ENCODE measurements at places on chromosomes 1 and 21.

- DNase-seq: no peak
Measured at GRCh38 chr1:190484045-190484444, 6.4 kb upstream of the BRINP3 start.

DNA sequence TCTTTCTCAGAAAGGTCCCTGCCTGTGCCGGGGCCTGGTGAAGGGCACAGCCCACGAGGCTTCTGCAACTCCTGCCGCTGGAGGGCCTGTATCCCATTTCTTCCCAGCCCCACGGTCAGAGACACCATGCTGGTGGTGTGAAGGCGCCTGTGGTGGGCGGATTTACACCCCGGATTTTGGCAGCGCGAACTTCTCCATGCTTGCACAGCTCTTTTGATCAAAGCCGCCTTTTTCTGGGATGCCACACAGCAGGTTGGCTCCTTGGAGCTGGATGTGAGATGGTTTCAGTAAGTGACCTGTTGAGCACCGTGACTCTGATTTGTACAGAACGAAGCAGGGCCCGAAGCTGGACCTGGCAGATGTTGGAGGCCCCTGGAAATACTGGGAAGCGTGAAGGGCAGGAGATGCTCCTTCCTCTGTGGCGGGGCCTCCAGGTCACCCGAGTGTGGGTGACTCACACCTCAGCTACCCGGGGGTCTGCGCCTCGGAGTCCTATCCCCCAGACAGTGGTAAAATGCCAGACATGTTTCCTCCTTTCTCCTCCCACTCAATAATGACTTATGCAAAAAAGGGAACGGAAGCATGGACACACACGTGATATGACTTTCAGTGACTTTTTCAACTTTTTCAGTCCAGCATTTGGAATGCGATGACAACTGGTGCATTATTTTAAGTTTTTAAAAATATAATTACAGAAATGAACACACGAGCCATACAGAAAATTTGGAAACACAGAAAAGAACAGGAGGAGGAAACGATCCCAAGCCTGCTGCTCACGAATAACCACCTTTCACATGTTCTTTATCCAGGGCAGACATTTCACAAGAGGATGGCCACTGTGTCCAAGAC, 9.0 kb downstream of the UMODL1 start:
- no peak for DNase-seq

DNA sequence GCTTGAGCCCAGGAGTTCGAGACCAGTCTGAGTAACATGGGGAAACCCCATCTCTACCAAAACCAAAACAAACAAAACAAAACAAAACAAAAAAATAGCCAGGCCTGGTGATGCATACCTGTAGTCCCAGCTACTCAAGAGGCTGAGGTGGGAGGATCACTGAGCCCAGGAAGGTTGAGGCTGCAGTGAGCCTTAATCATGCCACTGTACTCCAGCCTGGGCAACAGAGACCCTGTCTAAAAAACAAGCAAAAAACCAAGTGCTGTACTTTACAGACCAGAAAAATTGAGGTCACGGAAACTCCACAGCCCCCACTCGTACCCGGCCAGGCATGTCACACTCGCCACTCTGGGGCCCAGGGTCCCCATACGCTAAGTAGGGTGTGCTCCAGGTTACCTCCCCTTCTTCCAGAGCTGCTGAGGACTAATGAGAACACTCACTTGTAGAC, 22.9 kb downstream of the ATP2B4 start:
- no peak for DNase-seq

- peak; percentile 59 for DNase-seq
Measured at GRCh38 chr1:156889802-156890580, 3.5 kb upstream of the PEAR1 start.

DNA sequence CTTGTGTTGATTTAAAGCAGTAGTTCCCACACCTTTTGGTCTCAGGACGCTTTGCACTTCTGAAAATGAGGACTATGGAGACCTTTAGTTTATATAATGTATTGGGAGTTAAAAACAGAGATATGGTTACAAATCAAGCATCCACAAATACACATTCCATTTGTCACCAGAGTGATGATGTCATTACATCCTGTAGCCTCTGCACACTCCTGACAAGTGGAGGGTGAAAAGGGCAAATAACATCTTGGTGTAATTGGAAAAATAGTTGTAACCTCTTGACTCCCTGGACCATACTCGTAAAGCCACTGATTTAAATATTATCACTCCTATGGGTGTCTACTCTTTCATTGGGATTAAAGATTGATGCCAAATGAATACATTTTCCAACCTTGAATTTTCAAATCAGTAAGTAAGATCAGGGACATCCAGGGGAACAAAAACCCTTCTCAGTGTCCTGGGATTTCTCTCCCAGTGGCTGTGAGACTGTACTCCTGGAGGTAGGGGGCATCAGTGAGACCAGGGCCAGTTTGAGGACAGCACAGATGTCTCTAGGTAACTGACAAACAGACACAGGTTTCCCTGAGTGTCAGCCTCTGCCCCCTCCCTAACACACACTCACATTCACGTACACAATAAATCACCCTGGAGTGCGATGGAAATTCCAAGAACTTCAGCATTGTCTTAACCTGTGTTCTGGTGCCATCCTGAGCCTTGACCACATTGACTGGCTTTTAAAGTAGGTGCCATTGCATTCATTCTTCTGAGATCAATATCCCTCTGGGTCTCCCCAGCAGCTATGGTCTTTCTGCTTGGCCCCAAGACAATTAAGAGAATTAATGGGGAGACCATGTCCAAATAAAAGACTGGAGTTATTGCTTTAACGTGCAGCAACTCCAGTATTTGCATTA, 63.0 kb downstream of the NR5A2 start:
- no peak for DNase-seq

- no peak for DNase-seq
Measured at GRCh38 chr1:115320377-115320776, 17.7 kb downstream of the NGF start.

GRCh38 chr1:235259133-235259778, 68.7 kb downstream of the ARID4B start:
- no peak for DNase-seq

DNA sequence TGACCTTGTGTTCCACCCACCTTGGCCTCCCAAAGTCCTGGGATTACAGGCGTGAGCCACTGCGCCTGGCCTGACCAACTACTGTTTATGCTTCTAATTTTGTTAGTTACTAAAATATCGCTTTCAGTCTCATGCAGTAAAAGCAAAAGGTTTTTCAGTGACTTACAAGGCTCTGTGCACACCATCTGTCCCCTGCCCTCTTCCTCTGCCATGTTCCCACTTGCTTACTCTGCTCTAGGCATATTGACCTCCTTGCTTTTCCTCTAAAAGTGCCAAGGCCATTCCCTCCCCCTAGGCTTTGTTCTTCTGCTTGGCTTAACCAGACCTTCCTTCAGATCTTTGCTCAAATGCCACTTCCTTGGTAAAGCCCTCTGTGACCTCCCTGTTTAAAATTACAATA, 276.9 kb downstream of the KIF26B start:
- DNase-seq: no peak

DNA sequence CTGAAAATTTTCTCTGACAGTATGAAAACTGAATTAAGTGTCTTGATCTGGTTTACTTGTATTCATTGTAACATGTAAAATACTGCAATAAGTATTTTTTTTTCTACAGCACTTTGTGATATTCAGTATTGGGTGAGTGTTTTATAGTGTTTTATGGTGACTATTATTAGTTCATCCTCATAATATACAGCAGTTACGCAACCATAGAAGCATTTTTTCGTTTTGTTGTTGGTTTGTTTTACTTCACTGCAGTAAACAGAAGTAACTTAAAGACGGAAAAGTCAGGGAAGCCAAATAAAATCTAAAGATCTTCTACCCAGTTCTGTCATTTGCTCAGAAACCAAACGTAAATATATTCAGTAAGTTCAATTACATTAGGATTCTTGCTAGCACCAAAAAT, 250.0 kb downstream of the TPR start:
- no peak for DNase-seq

DNA sequence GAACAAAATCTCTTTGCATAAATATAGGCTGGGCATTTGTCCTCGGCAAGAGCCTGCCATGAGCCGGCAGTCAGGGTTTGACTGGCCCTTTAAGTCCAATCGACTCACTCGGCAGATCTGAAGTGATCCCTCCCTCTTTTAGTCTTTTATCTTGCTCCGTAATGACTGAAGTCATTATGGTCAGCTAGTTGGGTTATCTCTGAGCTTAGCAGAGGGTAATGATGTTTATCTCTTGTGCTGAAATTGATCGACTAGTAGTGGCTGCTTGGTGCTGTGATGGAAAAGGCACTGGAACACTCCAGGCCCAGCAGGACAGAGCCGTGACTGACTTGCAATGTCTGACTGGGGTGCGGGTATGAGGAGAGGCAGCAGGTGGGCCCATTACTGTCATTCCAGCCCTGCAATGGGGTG, 468 bp upstream of the ABCA4 start:
- DNase-seq: no peak

- DNase-seq: no peak
Measured at GRCh38 chr1:165924117-165924516, 96.7 kb downstream of the UCK2 start.

GRCh38 chr1:224173523-224173922, 9.5 kb upstream of the DEGS1 start:
- DNase-seq: no peak

DNA sequence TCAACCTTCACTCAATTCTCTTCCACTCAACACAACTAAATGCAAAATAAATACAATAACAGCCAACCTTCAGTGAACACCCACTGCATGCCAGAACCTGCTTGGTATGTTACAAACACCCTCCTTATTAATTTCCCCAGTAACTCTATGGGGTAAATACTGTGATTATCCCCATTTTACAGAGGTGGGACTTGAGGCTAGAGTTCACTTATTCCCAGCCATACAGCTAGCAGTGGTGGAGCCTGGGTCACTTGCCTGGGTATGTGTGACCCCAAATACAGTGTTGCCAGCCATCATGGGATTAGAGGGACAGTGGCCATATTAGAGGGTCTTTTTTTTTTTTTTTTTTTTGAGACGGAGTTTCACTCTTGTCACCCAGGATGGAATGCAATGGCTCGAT, 1.6 kb downstream of the CPLANE2 start:
- no peak for DNase-seq

DNA sequence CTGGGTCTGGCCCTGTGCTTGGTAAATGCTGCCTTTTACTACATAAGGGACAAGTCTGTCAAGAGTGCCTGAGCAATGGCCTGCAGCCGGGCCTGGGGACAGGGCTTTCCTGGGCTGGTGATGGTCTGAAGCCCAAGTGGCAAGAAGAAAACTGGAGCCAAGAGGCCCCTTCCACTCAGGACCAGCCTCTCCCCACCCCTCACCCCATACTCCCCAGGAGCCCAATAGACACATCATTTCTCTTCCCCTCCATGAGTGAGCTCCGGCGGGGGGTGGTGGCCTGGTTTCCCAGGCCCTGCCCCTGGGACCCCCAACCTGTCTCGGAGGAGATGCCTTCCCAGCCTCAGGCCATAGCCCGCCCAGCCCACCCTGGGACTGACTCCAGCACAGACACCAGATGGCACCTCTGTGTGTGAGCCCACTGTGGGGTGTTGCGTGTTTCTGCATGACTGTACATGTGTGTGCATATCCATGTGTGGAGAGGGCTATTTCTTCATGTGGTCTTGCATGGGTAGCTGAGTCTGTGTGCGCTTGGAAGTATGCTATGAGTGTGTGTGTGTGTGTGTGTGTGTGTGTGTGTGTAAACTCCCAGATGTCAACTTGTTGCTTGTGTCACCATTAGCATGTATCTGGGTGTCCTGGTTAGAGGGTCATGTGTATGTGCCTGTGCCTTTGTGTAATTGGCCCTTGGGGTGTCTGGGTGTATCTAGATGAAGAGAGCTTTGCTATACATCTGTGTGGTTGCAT, 14.3 kb upstream of the LRP8 start:
- DNase-seq: no peak

GRCh38 chr1:9869831-9870251, 40.2 kb downstream of the CTNNBIP1 start:
- no peak for DNase-seq

- DNase-seq: no peak
Measured at GRCh38 chr1:29145739-29146437, 22.2 kb upstream of the TMEM200B start.

GRCh38 chr1:60978421-60979357, 103.7 kb upstream of the NFIA start:
- DNase-seq: no peak

- DNase-seq: no peak
Measured at GRCh38 chr1:222792744-222793143, 22.1 kb upstream of the DISP1 start.

DNA sequence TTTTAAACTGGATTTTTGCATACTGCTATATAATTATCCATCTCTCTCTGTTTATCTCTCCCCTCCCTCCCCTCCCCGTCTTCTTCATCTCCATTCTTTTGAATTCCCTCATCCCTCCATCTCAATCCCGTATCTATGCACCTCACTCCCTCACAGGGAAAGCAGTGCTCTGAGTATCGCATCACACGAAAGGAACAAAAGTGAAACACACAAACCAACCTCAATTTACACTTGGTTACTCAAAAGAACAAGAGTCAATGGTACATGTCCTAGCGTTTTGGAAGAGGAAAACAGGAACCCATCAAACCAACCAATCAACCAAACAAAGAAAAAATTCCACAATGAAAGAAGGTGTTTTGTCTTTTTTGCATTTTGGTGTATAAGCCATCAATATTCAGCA, 115.1 kb downstream of the NBPF12 start:
- no peak for DNase-seq

DNA sequence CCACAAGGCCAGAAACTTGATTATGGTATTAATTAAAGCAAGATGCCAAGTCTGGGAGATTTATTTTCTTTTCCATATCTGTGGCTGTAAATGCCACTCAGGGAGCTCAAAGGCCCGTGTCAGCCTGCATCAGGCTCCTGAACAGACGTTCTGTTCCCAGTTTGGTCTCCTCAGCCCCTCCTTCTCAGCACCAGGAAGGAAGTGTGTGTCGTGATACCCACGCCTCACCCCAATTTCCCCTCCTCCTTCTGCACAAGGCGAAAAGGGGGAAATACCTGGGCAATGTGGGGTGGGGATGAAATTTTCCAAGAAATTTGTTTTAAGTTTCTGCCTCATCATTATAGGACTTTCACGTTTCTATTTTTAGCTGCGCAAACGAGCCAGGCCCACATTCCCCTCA, 112.0 kb downstream of the SYF2 start:
- DNase-seq: no peak

GRCh38 chr1:169003864-169004516, 102.5 kb upstream of the ATP1B1 start:
- DNase-seq: no peak

DNA sequence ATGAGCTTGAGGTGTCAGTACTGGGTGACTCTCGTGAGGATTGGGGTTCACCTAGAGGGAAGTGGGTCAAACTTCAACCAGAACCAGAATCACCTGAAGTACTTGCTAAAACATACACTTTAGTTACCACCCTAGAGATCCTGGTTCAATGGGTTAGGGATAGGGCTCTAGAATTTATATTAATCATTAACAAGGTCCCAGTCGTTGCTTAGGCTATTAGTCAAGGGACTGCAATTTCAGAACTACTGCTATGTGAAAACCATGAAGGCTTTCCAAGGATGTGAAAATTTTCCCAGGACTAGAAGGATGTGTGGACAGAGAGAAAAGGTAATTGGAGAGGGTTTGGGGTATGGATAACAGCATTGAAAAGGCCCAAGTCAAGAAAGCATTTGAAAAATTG, 162.6 kb downstream of the GRIK1 start:
- DNase-seq: no peak
